ENCODE measurements at places on chromosomes 2 and 18.

DNA sequence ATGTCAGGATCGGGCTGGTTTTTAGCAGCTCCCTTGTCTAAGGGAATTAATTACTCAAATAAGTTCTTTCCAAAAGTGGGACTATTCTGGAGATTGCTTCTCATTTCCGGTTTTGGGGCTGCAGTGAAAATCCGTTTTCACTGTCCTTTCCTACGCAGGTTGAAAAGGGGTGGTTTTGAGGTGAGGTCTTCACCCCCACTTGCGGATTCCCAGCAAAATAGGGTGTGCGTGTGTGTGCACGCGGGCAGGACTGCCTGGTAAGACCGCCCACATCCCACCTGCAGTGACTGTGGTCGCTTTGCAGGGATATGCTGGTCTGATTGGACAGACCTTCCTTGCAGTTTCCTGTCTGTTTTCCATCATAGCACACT, 472 bp upstream of the PLEKHM3 start:
- DNase-seq = no peak

DNA sequence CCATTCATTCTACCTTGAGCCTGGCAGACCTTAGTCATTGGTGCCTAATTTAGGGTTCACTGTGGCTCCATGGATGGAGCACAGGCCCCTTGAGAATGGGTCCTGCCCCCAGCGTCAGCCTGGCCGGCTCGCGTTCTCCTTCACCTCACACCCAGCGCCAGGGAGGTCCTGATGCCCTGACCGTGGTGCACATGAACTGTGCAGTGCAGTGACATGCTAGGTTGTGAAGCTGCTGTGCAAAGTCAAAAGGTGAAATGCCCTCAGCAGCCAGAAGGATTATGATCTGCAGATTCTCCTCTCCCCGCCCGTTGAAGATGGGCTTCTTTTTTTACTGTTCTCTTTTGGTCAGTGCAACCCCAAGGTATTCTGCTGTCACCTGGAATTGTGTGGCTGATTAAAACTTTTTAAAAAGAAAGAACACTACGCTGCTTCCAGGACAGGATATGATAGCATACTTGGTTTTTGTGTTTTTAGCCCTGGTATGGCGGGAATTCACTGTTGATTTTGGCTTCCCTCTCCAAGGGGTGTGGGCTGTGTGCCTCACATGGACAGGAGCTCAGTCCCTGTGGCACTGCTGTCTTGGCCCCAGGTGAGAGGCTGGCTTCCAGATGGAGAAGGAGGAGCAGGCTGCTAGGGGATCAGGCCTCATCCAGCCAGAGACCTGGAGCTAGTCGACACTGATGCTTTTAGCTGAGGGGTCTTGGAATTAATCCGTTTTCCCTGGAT, 49.4 kb upstream of the MCFD2 start:
- no peak for DNase-seq

DNA sequence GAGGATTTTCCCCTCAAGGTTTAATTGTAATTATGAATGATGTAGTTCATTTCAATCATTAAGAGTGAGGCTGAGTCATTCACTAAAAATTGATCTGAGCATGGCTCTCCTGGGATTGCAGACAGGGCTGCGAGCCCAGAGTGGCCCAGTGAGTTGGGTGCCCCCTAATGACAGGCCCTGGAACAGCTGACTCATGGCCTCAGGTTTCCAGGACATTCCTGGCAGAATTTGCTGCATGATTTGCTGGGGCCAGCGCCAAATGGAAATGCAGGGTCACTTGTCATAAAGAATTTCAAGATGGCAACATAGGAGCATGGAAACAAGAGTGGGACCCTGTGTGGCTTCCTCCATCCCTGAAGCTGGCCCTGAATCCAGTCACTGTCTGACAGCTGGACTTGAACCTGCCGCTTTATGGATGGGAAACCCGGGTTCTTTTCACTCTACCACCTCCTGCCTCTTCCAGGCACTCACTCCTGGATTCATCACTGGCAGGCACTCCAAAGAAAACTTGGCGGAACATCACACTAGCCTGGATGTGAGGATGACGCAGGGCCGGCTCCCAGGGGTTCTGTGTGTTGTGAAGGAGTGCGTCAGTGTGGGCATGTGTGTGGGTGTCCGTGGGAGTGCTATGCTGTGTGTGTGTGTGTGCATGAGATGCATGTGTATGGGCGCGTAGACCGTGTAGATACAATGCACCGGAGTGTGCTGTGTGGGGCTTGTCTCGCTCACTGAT, 15.2 kb downstream of the OTOF start:
- DNase-seq = peak; percentile 29

GRCh38 chr18:23718243-23718720, 29.0 kb downstream of the LAMA3 start:
- DNase-seq = no peak

GRCh38 chr2:62774555-62775366, 69.2 kb downstream of the EHBP1 start:
- no peak for DNase-seq

DNA sequence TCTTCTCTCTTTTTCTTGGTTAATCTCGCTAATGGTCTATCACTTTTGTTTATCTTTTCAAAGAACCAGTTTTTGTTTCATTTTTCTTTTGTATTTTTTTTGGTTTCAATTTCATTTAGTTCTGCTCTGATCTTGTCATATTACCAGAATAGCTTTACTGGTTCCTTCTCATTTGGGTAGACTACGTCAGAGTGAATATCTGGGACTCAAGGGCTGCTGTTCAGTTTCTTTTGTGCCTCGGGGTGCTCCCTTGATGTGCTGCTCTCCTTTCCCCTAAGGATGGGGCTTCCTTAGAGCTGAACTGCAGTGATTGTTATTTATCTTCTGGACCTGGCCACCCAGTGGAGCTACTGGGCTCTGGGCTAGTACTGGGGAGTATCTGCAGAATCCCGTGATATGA, 29.4 kb upstream of the IL1RN start:
- no peak for DNase-seq

DNA sequence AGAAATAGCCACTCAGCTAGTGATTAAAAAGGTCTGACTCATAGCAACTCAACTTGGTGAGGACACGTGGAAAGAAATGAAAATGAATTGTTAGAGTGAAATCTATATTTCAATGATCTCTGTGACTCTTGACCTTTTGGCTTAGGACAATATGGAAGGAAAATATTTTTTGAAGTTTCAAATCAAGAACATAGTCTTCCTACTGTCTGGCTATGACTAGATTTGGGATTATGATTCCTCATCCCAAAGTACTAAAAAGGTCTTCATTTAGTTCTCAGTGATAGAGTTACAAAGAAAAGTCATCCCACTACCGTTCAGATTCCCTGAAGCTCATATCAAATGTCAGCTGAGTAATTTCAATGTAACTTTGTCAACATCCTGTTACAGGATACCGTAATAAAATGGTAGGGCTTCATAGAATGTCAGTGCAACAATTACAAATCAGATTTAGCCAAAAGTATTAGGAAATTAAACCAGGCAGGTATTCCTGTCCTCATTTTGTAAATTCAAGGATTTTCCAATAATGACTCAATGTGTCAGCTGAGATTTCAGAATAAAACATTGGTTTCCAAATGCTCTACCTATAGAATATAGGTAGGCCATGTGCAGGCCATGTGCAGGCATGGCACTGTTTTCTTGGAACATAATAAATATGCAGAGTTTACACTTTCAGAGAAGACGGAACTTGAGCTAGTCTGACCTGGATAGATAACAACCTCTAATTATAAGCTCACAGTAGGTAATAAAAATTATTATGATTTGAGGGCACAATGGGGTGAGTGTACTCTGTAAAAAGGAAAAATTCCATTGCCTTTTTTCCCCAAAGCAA, 36.0 kb downstream of the ANKRD29 start:
- no peak for DNase-seq

- no peak for DNase-seq
Measured at GRCh38 chr2:26627350-26628105, 13.6 kb downstream of the CIB4 start.

DNA sequence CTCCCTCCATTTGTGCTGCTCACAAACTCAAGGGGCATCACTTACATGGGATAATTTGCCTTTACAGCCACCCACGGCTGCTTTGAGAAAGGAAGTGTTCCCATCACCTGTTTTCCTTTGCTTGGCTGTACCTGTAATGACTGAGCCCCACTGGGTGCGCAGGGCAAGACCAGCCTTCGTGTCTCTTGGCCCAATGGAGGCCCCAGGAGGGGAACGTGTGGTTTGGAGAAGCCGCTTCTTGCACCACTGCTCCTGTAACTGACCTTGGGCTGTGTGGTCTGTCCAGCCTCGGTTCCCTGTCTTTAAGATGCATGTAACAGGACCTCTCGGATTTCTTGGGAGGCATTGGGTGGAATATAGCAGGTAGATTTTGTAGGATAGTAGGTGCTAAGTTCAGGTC, 41.1 kb downstream of the LDLRAD4 start:
- DNase-seq = no peak

DNA sequence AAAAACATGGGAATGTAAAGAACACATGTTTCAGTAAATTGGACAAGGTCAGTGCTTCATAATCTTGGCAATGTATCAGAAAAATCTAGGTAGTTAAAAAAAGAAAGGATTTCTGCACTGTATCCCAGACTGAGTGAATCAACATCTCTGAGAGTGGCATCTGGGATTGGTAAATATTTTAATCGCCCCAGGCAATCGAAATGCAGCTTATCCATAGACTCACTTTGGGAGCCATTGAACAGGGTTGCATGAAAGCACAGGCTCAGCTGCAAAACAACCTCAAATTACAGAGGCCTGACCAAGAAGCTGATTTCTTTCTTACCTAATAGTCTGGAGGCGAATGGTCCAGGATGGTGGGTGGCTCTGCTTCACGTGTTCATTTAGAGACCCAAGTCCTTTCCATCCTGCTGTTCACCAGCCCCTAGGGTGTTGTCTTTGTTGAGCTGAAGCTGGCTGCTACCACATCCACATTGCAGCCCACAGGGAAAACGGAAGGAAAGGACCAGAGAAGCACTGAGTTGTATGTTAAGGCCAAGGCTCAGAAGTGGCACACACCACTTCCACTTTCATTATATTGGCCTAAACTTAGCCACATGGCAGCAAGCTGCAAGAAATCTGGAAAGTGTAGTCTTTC, 59.0 kb downstream of the MOGAT1 start:
- DNase-seq = no peak

- DNase-seq = no peak
Measured at GRCh38 chr2:239318790-239319661, 81.8 kb downstream of the HDAC4 start.

GRCh38 chr2:29281916-29282247, 166.7 kb downstream of the CLIP4 start:
- DNase-seq = no peak

GRCh38 chr2:41431756-41432155, 616.1 kb upstream of the PKDCC start:
- no peak for DNase-seq

DNA sequence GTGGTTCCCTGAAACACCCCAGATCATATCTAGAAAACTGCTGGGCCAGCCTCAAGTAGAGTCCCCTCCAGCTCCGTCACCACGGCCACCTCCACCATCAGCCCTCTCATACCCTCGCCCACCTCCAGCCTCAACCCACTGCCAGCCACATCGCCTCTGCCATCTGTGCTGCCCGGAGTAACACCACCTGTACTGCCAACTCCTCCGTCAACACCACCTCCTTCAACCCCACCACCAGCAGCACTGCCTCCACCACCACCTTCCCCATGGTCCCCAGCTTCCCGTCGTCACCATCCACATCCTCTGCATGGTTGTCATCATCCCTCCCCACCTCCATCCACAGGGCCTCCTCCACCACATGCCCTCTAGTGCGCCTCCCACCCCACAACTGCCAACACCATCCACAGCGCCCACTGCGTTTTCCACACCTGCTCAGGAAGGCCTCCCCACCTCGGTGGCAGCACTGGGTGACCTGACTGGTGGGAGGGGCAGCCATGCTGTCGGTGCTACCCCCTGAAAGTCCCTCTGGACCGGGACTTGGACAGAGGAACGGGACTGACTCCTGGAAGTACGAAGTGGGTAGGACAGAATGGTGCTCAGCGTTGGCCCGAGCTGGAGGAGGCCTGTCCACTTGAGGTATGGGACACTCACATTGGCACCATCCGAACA, 1.6 kb downstream of the SNED1 start:
- DNase-seq = no peak

DNA sequence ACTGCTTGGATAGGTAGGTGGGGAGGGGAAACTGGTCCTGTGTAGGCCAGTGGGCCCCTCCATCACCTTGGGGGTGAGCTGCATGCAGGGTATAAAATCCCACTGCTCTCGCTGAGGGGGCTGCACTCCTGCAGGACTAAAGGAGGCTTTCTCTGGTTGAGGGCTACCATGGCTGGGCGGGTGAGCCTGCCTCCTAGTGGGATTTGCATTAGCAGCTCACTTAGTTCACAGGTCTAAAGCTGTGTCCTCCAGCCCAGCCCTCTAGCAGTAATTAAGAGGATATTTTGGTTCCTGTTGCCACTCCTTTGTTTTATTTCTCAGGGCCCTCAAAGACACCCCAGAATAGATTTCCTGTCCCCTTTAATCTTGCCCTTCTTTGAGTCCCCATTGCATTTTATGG, 24.6 kb downstream of the TMEM127 start:
- DNase-seq = no peak

GRCh38 chr2:236877972-236878371, 207.7 kb upstream of the COPS8 start:
- no peak for DNase-seq

GRCh38 chr18:41216341-41217003, 738.6 kb upstream of the PIK3C3 start:
- no peak for DNase-seq

GRCh38 chr18:73164430-73164829, 296.6 kb upstream of the NETO1 start:
- DNase-seq = no peak

GRCh38 chr2:3463186-3463835, 56.0 kb downstream of the ADI1 start:
- DNase-seq = no peak

DNA sequence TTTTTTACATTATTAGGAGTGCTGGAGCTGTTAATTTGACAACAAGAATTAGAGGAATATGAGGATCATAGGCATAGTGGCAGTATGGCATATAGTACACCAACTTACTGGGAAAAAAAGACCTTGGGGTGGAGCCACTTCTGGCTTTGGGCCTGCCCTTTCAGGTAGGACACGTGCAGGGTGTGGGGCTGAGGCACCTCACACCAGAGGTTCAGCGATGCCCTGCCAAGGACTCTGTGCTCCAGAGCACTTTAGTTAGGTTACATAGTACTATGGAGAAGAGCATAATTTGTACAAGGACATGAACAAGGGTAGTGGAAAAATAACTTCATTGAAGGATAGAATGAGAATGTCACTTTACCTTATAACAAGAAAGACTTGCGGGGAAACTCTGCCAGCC, 77.1 kb upstream of the CD302 start:
- no peak for DNase-seq
